ENCODE measurements at places on chromosomes 7 and 10. TPM values are rescaled to one million over a fixed set of nuclear protein-coding genes. Genes with fewer than 3 reads are reported as not detected.
A peak's percentile ranks its signal among the peaks of the same experiment; 100 is the strongest.

Gene CRYGN
- not detected for total RNA-seq

Gene TCF7L2
- 98.9 TPM for total RNA-seq

Gene DGKB
- total RNA-seq: 0.25 TPM

DNA sequence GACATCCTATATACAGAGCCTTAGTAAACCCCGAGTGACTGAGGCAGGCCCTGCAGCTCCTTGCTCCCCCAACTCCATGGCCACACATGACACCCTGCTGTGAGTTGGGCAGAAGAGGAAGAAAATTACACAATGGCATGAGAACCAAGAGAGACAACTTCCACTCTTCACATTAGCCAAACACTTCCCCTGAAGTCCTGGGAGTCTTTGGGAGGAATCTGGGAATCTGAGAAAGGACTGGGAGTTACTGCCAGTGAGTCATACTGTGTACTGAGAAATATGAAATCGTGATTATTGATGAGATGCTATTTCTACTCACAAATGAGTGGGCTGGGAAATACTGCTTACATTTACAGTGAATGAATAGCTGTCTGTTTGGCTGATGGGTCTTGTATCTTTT is 116.6 kb downstream of the SPAG6 start:
- H3K36me3 ChIP-seq: no peaks in the 10 kb centered on the region
- H3K27ac ChIP-seq: no peak overlapping the region
- no peaks in the 10 kb centered on the region for H3K4me1 ChIP-seq
- no peak for DNase-seq
- H3K4me3 ChIP-seq: no peak overlapping the region

GRCh38 chr7:111657018-111657417 is 94.7 kb upstream of the IMMP2L start:
- no peak overlapping the region for H3K4me3 ChIP-seq
- H3K4me1 ChIP-seq: no peaks in the 10 kb centered on the region
- H3K36me3 ChIP-seq: no peaks in the 10 kb centered on the region
- H3K27ac ChIP-seq: no peak overlapping the region
- H3K27me3 ChIP-seq: no peaks in the 10 kb centered on the region

DNA sequence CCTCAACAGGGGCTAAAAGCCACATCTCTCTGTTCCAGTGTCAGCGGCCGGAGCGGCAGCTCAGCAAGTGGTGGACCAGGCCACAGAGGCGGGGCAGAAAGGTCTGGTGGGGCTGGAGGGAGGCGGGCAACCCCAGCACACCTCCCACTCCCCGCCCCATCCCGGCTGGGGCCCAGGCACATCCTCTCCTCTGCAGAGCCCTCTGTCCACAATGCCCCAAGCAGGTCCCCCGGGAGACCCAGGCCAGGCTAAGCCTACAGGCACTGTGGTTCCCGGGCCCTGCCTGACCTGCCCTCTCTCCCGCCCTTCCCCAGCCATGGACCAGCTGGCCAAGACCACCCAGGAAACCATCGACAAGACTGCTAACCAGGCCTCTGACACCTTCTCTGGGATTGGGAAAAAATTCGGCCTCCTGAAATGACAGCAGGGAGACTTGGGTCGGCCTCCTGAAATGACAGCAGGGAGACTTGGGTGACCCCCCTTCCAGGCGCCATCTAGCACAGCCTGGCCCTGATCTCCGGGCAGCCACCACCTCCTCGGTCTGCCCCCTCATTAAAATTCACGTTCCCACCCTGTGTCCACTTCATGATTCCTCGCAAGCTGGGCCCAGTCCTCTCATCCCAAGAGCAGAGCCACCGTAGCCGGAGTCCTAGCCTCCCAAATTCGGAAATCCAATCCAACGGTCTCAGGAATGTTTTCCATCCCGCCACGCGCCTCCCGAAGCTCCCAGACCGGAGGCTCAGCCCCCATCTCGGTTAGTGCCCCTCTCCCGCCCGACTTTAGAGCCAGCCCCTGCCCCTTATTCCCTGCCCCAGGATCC is 2.1 kb downstream of the ADIRF start:
- no peaks in the 10 kb centered on the region for H3K36me3 ChIP-seq
- peaks cover 9% of the 10 kb centered on the region for H3K4me1 ChIP-seq
- peak overlapping the region; percentile 69 for H3K27ac ChIP-seq
- peak; percentile 66 for DNase-seq
- peak overlapping the region; percentile 39 for H3K4me3 ChIP-seq
- H3K27me3 ChIP-seq: no peaks in the 10 kb centered on the region

DNA sequence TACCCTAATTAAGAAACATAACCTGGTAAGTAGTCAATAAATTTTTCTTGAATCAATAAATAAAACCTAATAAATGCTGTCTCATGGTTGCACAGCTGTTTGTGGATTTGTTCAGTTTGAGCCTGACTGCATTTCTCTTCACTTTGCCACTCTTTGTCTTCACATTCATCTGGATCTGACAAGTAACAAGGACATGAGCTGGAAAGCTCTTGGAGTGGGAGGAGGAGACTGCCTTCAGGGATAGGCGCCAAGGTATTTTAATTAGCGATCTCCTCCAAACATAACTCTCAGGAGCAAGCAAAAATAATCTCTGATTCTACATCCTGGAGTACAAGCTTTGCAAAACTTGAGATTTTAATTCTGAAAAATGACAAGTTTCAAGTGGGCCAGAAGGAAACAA is 251.0 kb downstream of the BMPER start:
- no peak overlapping the region for H3K4me3 ChIP-seq
- no peak for DNase-seq
- no peaks in the 10 kb centered on the region for H3K4me1 ChIP-seq
- no peak overlapping the region for H3K27ac ChIP-seq

DNA sequence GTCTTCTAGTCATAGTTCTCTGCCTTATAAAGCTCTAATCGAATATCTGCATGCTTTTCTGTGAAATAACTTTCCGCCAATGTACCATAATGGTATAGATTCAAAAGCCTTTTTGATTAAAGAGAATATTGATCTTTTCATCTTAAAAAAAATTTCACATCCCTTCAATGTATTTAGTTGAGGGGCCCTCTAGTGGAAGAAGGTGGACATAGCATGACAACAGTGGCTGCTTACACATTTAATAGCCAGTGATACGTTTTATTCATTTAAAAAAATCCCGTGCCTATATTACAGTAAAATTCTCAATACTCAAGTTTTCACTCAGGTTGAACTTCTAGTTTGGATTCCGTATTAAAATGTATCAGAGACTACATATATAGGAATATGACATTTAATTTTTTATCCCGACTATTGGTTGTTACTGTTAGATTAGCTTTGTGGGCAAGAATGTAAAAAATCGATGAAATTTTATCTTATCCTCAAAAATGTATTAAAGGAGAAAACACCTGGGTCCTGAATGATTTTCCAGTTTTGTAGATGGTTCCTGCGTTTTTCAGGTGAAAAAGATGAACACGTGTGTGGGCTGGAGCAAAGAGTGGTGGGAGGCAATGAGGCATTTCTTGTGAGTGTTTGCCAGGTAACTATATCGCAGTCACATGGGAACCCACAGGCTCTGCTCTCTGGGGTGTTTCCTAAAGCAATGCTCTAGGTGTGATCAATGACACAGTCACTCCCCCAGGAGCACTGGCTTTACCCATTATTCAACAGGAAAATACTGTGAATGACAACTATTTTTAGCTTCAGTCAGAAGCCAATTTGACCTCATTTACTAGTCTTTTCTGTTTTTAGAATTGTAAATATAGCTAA is 24.1 kb upstream of the PNLIP start:
- no peak overlapping the region for H3K4me3 ChIP-seq
- no peaks in the 10 kb centered on the region for H3K4me1 ChIP-seq
- no peaks in the 10 kb centered on the region for H3K36me3 ChIP-seq
- peak; percentile 32 for DNase-seq

- no peak overlapping the region for H3K27ac ChIP-seq
- H3K4me1 ChIP-seq: no peaks in the 10 kb centered on the region
- no peaks in the 10 kb centered on the region for H3K36me3 ChIP-seq
Measured at GRCh38 chr7:17030559-17030958, 148.8 kb upstream of the AGR3 start.

- DNase-seq: no peak
- no peak overlapping the region for H3K27ac ChIP-seq
- no peak overlapping the region for H3K4me3 ChIP-seq
- H3K27me3 ChIP-seq: no peaks in the 10 kb centered on the region
- H3K4me1 ChIP-seq: no peaks in the 10 kb centered on the region
Measured at GRCh38 chr7:749140-749551, 22.1 kb upstream of the PRKAR1B start.
